Stimulated activated CD8-positive, alpha-beta memory T cell treated with anti-CD3 and anti-CD28 coated beads, Interleukin-15, amount 100 ng/mL, for 4 hours (primary cell): ENCODE measurements at places on chromosomes 1 and 21.

DNA sequence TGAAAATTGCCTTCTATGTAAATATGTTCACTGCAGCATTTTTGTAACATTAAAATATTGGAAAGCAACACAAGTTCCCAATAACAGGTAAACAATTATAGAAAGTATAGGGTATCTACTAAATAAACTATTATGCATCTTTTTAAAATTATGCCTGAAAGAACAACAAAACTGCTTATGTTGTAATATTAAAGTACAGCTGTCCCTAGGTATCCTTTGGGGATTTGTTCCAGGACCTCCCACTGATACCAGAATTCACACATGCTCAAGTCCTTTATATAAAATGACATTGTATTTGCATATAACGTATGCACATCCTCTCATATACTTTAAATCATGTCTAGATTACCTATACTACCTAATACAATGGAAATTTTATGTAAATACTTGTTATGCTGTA, 121.8 kb upstream of the TNFSF4 start:
- no peak for DNase-seq

DNA sequence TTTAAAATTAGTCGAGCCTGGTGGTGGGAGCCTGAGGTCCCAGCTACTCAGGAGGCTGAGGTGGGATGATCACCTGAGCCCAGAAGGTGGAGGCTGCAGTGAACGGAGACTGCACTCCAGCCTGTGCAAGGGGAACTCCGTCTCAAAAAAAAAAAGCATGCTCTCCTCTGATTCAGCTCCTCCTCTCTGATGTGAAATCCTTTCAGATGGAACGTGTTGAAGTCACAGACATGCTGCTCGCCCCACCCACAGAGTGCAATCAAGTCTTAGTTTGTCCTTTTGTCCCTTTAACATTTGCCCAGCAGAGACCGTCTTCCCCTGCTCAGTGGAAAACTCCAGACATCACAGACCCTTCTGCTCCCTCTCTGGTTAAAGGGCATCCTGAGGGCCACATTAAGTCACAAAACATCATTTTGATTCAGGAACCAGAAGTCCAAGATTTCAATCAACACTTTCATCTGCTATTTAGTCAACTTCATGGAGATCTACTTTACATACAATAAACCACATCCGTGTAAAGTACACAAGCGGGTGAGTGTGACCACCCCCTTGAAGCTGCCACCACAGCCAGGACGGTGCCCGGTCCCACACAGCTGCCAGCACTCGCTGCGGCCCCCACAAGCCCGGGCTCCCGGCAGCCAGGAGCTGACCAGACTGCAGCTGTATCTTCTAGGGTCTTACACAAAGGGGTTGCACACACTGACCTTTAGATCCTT, 18.9 kb upstream of the RNF223 start:
- DNase-seq, result no peak

- no peak for DNase-seq
Measured at GRCh38 chr21:17848228-17848627, 29.1 kb upstream of the C21orf91 start.

DNA sequence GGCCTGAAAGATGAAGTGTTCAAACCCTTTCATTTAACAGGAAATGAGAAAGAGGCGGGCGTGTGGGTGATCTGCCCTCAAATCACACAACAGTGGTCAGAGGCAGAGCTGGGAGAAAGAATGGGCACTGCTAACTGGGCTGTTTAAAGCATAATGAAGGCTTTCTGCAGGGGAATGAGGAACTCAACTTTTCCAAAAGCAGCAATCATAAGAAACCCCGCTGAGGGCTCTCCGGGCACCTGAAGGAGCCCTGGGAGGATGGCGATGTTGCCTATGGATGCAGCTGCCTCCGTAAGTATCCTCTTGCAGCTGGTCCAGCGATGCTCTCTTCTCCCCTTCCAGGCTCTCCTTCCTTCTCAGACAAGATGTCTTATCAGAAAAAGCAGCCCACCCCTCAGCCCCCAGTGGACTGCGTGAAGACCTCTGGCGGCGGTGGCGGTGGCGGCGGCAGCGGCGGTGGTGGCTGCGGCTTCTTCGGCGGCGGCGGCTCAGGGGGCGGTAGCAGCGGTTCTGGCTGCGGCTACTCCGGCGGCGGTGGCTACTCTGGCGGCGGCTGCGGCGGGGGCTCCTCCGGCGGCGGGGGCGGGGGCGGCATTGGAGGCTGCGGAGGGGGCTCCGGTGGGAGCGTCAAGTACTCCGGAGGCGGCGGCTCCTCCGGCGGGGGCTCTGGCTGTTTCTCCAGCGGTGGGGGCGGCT, 1.2 kb downstream of the LORICRIN start:
- DNase-seq, result no peak

DNA sequence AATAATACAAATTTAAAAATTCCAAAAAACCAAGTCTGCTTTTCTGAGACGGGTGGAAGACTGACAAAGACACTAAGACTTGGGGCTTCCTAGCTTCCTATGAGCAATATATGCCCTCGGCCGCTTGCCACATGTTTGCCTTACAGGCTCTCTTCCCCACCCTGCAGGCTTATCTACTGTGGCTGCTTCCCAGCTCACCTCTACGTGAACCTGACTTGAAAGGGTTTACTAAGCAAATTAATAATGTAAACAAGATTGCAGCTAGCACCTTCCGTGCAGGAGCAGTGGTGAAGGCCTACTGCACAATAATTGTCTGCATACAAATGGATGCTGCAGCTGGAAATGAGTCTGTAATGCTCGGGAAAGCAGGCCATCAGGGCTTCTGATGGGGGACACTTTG, 152.9 kb upstream of the DAB1 start:
- no peak for DNase-seq

- no peak for DNase-seq
Measured at GRCh38 chr1:16026723-16027484, 5.1 kb downstream of the CLCNKA start.

DNA sequence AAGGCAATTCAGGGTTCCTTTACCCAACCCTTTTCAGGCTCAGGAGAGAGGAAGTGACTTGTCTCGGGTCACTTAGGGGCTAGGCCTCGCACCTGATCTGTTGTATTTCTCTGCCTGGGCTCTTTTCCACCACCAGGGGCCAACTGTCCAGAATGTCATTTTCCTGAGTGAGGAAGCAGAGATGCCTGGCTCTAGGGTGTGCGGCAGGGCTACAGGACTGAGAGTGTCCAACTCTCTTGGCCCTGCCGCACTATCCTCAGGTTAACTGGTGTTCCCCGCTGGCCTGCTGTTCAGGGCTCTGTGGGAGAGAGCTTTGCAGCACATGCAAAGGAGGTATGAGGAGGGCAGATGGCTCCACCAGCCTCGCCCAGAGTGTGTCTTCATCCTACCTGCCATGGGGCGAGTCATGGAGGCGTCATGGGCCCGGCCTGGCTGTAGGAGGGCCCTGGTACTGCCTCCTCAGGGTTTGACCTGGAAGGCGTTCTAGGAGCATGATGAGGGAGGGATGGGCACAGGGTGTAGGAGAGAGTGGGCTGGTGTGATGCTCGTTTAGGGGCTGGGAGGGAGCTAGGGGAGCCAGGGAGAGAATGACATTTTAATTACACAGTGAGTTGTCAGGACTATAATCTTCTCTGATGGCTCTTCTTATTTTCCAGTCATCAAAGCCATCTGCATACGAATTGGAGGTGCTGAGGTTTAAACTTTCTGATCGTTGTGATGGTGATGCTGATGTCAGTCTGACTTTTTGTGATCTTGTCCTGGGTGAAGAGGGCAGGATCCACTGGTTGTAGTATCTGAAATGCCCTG, 128.3 kb downstream of the NOS1AP start:
- no peak for DNase-seq

DNA sequence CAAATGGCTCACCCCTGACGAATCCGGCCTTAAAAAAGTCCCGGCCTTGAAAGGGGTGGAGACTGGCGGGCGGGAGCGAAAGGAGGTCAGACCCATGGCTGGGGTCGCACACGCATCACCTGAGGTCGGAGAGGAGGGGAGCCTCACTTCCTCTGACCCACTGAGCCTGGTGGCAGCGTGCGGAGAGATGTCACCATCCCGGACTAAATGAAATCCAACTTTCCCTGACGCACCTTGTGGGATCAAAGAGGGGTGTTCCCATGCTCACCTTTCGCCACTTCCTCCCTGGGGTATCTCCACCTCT, 709 bp upstream of the SLC41A1 start:
- no peak for DNase-seq

DNA sequence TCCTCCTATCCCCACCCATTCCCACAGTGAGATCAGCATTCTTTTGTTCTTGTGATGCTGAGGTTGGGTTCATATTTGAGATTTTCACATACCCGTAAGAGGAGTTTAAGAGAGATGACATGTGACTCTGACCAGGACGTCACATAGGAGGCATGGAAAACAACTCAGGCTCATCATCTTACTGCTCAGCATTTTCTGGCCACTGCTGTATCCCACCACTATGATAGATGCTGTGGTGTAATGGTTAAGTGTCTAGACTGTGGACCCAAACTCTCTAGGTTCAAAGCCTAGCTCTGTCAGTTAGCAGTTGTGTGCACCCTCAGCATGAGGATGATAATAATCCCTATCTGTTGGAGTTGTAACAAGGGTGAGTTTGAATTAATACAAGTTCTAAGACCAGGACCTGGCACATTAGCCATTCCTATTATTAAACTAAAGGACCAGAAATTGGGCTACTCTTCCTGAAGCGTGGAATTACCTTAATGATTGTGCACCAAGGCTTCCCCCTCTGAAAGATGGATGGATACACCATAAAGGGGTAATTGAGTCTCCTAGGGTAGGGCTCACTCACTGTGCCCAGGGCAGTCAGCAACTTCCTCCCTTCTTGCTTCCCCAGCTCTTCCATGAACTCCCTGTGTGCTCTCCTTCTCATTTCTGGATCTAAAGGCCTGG, 40.9 kb downstream of the LGR6 start:
- DNase-seq, result no peak

GRCh38 chr21:44892095-44892494, 18.6 kb upstream of the PTTG1IP start:
- no peak for DNase-seq

DNA sequence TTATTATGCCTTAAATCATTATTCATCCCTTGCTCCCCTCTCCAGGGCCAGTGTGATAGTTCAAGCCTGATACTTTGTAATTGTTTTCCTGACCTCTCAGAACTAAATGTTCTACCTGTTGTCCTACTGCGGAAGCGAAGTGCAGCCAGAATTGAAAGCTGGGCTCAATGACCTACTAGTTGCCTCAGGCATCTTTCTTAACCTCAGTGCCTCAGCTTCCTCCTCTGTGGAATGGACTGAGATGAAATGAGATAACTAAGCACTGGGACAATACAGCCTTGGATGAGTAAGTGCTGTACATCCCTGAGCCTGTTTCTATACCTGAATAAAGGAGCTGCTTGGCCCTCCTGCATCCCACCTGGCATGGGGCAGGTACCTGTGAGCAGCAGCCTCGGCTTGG, 26.4 kb downstream of the COL16A1 start:
- DNase-seq, result no peak

GRCh38 chr1:97063532-97063931, 341.9 kb downstream of the PTBP2 start:
- DNase-seq, result no peak

- no peak for DNase-seq
Measured at GRCh38 chr1:198939286-198939685, 300.4 kb downstream of the PTPRC start.

DNA sequence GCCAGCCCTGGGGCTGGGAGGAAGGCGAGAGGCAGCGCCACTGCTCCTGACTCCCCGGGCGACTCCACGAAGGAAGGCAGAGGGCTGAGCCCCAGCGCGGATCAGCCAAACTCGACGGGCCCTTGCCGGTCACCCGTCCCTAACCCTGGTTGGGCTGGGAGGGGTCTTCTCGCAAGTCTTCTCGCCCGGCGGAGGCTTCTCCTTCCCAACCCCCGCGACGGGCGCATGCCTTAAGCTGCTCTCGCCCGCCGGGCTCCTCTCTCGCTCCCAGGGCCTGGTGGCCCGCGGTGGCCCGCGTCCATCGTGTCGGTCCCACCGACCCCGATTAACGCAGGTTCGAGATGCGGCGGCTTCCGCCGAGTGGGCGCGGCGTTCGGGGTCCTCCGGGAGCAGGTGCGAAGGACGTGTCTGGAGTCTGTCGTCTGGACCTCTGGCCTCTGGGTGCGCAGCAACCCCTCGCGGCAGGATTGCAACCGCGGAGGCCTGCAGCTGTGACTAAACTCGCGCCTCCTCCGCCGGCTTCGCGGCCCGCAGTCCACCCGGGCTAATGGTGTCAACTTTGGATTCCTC, 29.0 kb upstream of the PPM1J start:
- DNase-seq, result no peak

GRCh38 chr1:208065862-208066261, 154.9 kb upstream of the CD34 start:
- no peak for DNase-seq
